Fibroblast of upper back skin (primary cell): ENCODE measurements at places on chromosomes 3 and 15.

DNA sequence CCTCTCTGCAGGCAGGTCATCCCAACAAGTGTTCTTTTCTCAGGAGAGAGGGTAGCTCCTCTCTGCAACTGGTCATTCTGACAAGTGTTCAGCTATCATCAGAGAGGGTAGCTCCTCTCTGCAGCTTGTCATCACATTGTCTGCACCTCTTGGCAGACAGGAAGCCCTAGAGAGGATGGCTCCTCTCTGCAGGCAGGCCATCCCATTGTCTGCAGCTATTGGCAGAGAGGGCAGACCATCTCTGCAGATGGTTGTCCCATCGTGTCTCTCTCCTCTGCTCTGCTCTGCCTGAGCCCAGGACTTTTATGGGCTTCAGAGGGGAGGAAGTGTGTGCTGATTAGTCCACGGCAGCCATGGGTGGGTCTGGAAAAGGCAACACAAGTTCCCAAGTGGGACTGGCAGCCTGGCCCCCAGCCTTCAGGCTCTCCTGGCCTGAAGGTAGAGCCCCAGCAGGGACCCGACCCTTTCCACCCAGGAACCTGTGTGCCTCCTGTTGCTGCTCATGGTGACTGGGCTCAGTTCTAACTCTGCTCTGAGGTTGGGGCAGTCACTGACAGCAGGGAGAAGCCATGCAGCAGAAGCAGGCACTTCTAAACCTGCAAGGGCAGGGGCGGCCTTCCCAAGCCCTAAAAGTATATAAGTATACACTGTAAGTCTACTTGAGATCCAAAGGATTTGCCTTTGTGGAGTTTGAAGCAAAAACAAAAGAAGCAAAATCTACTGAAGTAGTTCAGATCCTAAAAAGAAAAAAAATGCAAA, 637.9 kb downstream of the PLOD2 start:
- DNase-seq = no peak

DNA sequence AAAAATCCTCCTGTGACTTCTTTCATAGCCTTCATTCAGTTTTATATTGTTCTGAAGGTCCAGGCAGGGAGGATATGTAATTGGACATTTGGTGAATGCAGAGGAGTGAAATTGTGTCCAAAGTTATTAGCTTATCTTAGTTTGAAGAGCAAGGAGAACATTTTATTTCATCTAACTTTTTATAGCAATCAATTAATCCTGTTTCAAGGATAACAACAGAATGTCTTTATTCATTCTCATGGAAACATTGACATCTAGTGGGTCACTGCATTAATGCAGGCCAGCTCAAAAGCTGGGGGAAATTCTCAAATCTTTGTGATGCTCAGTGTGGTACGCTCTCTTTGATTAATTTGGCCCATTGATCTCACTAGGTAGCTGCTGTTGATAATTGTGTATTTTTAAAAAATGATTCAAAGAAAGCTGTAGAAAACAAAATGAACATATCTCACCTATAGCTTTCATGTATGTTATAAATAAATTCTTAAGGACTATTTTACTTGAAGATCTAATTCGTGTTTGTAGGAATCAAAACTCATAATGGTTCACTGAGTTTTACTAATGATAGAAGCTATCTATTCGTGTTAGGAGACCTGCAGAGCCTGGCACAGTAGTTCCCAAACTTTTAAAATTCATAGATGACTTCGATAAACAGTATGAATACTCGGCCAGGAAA, 150.8 kb upstream of the KCNMB2 start:
- peak; percentile 55 for DNase-seq

GRCh38 chr3:150090006-150090405, 119.3 kb upstream of the PFN2 start:
- DNase-seq = peak; percentile 74

DNA sequence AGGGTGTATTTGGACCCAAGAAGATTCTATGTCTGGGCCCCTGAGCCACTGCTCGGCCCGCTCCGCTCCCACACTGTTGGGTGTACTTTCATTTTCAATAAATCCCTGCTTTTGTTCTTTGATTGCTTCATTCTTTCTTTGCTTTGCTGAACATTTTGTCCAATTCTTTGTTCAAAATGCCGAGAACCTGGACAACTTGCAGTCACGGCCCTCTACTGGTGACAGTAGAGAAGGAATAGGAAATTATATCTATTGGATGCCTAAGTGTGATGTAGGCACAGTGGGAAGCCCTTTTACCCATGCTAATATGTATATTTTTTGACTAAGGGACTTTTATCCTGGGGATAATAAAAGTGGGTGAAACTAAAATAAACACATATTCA, 340.8 kb downstream of the LRRC3B start:
- no peak for DNase-seq

DNA sequence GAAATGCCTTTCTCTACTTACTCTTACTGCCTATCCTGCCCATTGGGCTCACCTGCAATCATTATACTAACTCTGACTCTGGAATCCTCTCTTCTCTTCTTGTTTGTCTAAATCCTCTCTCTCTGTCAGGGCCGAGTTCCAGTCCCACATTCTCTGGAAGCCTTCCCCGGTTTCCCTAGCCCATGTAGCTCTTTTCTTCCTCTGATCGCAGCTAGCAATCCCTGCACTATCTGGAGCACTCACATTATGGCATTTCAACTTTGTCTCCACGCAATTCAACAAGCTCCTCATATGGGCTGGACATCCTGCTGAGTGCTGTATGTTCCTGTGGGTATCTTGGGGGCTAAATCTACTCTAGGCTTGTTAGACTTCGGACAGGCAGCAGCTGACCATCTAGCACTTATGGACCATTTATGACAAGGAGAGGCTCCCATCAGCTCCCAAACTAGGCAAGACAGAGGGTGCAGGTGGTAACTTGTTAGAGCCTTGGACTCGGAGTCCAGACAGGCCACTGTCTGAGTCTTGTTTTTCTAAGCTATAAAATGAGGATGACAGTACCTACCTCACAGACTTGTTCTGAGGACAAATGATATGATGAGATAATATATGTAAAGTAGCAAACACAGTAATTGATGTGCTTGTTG, 58.3 kb downstream of the EPHB3 start:
- DNase-seq = no peak

GRCh38 chr15:91329914-91330313, 229.9 kb downstream of the SV2B start:
- no peak for DNase-seq

DNA sequence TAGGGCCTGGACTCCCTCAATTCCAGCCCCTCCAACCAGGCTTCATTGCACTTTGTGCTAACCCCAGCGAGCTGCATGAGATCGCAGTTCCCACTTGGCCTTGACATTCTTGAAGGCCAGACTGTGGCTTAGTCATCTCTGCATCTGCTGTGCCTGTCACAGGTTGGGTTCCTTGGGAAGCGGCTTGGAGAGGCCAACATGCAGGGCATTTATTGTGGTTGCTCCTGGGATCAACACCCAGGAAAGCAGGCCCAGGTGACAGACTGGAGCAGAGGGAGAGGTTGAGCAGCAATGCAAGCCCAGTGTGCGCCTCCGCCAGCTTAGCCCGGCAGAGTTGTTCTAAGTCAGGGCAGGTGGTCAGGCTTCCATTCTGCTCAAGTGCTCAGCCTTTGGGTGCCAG, 10.5 kb downstream of the ABCF3 start:
- DNase-seq = no peak

DNA sequence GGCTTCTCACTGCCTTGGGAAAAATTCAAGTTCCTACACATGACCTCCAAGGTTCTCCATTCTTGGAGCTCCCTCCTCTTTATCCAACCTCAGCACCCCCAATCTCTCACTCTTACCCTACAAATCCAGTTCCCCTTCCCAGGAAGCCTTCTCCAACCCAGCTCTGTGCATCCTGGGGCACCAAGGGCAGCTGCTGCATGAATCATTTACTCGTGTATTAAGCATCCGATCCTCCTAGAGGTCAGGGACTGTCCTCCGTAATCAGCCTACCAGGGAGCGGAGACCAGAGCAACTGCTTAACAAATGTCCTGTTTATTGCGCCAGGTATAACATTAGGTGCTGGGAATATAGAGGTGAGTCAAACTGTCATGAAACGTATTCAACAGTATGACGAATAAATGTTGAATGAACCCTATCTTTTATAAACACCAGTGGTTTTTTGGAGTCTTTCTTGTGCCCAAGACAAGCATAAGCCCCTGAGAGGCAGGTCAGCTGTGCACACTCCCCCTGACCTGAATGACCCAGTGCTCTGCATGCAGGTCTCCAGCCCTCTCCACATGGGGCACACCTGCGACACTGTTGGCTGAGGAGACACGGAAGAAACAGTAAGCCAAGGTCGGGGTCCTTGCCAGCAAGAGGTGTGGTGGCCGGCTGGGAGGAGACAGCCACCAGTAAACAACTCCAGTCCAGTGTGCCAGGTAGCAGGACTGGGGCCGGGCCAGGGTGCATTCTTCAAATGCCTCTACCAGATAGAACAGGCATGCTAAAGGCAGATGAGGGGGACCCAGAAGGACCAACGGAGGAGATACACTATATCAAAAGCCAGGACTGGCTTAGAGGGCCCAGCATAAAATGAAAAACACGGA, 27.6 kb downstream of the ANP32A start:
- no peak for DNase-seq

DNA sequence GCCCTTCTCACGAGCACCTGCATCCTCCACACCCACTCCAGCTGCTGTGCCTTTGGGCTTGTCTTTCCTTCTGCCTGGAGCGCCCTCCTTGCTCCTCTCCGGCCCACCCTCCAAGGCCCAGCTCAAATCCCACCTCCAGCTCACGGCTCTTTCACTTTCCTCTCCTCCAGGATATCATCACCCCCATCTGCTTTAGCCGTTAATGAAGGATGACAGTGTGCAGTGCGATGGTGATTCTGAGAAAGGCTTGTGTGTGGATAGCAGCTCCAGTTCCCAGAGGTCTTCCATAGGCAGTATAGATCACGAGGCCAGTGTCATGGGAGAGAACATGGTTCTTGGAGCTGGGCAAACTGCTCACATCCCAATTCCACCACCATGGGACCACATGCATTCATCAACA, 237.4 kb downstream of the TLE3 start:
- DNase-seq = no peak

DNA sequence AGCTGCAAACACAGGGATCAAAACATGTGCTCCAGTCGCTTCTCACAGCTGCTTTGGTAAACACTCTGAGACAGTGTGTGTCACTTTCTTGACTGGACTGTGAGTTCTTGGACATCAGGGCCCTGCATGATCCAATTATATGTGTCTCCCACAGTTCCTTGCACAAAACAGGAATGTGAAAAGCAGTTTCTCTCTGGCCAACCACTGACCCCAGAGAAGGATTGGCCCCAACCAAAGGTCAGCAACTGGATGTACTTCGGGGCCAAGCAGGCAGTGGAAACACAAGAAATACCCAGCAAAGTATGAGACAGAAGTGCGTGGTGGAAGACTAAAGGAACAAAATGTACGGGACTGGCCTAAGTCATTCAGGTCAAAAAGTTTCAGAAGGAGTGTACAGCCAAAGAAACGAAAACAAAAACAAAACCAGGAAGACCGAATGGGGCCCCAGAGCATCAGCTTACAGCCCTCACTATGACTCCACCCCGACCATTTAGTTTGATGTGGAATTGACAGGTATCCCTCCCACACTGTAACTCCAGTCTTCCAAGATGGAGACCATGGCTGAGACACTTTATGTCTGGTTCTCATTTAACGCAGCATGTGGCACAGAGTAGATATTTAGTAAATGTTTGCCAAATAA, 76.7 kb upstream of the LPP start:
- no peak for DNase-seq

DNA sequence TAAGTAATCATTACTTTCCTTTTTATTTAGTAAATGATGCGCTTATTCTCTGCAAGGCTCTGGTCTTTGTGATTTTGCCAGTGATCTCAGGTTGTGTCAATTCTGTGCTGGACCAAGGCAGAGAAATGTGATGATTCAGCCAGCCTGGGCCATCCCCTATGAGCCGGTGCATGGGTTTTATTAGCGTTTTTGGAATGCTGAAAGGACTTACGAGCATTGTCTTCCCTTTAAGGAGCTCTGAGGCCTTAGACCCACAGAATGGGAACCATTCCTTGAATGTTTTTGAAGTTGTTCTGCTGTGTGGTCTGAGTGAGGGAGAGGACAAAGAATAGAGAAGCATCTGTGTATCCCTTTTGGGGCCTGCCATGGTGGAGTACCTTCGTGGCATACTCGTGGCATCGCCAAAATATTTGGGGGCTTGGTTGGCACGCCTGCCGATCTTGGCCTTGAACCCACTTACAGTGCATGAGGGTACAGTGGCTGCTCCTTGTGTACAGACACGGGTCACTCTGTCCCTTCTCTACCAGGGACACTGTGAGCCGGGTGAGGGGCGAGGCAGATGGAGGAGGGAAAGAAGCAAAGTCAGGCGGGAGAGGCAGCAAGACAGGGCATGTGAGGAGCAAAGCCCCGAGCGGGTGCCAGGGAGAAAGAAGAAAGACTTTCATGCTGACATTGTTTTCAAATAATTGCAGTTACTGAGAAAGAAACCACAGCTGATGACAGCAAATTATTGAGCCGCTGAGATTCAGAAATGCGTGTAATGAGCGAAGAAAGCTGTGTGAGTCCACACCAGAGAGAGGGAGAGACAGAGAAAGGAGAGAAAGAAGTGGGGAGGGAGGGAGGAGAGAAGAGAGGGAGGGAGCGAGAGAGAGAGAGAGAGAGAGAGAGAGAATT, 269.4 kb upstream of the RGMA start:
- DNase-seq = peak; percentile 92

DNA sequence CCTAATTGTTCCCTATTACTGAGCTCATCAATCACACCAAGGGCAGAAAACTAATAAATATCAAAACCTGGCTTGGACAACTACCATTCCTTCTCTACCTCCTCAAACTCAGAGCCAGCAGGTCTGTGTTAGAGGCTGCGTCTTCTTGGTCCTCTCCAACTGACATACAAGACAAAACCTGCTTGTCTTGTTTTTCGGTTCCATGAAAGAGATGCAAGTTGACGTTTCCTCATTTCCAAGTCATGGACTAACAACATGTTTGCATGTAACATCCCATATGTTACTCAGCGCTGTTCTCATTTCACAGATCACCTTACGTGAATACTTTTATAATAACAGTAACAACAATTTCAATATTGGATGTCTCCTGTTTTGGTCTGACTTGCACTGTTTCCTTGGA, 110.9 kb downstream of the LMLN start:
- no peak for DNase-seq

DNA sequence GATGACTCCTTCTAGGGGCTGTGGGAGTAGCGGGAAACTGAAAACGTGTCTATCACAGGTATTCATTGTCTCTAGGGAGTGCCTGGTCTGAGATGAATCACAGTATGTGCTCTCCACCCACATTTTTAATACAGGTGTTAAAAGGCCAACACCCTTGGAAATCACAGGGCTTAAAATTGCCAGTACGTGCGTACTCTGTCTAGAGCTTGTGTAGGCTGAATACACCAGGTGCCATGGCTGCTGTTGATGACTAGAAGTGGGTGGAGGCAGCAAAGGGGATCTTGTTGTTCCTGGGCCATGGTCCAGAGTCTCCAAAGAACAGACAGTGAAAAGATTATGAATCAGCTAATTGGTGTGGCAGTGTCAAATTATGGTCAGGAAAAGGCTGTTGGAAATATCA, 35.1 kb upstream of the P3H2 start:
- DNase-seq = no peak

DNA sequence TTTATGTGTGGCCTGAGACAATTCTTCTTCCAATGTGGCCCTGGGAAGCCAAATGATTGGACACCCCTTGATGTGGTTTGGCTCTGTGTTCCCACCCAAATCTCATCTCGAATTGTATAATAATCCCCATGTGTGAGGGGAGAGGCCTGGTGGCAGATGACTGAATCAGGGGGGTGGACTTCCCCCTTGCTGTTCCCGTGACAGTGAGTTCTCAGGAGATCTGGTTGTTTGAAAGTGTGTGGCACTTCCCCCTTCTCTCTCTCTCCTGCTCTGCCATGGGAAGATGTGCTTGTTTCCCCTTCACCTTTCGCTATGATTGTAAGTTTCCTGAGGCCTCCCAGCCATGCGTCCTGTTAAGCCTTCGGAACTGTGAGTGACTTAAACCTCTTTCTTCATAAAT, 60.1 kb upstream of the PARL start:
- no peak for DNase-seq
